CD4-positive, alpha-beta T cell treated with Interleukin-17A for 1 hour (primary cell): ENCODE measurements at places on chromosomes 16 and 17.

DNA sequence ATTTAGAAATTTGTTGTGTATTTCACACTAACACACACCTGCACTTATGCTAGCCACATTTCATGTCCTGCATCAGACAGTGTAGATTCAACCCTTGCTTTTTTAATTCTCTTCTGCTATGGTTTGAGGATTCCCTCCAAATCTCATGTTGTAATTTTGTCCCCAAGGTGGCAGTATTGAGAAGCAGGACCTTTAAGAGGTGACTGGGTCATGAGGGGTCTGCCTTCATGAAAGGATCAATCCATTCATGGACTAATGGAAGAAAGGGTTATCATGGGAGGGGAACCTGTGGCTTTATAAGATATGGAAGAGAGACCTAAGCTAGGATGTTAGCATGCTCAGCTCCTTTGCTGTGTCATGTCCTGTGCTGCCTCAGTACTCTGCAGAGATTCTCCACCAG, 1032.2 kb downstream of the CDH11 start:
- no peak for DNase-seq

DNA sequence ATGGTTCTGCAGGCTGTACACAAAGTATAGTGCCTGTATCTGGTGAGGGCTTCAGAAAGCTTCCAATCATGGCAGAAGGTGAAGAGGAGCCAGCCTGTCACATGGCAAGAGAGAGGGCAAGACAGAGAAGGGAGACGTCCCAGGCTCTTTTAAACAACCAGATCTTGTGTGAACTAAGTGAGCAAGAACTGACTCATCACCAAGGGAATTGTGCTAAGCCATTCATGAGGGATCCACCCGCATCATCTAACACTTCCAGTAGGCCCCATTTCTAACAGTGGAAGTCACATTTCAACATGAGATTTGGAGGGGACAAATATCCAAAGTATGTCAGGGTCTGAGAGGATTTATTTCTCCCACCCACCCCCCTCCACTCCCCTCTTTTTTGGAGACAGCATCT, 56.2 kb upstream of the ELAC2 start:
- no peak for DNase-seq

- DNase-seq: no peak
Observed at GRCh38 chr16:1180549-1181403, 27.9 kb downstream of the CACNA1H start.

GRCh38 chr17:61361084-61361483, 38.6 kb upstream of the TBX2 start:
- no peak for DNase-seq

- DNase-seq: peak; percentile 79
Observed at GRCh38 chr17:17751489-17752088, 70.3 kb downstream of the RAI1 start.

GRCh38 chr16:59864981-59865666, 1131.0 kb upstream of the GOT2 start:
- no peak for DNase-seq

GRCh38 chr17:48678141-48678971, 44.0 kb downstream of the PRAC1 start:
- DNase-seq: peak; percentile 66

- no peak for DNase-seq
Observed at GRCh38 chr16:81647527-81647926, 131.6 kb upstream of the PLCG2 start.

- no peak for DNase-seq
Observed at GRCh38 chr17:64196601-64197000, 66.5 kb downstream of the TEX2 start.

GRCh38 chr17:74738051-74738996, 1.3 kb downstream of the RAB37 start:
- DNase-seq: peak; percentile 85

GRCh38 chr16:70465999-70466804, 11.8 kb downstream of the FCSK start:
- DNase-seq: no peak

DNA sequence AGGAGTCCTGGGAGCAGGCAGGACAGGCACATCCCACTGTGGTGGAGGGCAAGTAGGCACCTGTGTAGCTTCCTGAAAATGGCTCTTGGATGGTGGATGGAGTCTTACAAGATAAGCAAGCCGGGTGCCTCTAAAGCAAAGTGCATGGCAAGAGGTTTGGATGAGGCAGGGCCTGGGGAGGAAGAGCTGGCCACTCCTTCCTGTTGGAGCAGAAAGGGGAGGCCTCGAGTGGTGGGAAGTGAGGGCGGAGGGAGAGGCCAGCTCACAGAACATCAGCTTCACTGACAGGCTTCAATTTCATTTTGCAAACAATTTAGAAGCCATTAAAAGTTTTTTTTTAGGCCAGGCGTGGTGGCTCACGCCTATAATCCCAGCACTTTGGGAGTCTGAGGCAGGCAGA, 31.0 kb downstream of the CD300A start:
- DNase-seq: no peak

DNA sequence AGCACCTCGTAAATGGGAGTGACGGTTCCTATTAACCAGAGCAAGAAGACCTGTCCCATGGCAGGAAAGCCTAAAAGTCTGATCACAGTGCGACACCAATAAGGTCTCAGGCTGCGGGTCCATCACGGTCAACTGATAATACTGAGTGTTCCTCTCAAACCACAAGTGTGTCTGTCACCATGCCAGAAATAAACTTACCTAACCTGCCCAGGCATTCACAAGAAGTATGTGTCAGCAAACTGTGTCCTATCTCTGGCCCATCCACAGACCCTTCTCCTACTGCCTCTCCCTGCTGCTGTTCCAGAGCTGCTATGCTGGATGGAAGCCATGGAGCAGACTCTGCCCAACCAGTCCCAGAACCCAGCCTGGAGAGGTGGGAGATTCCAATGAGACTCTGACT, 73.5 kb downstream of the ZNF423 start:
- no peak for DNase-seq

GRCh38 chr17:82112914-82113311, 14.9 kb upstream of the FASN start:
- DNase-seq: no peak

GRCh38 chr17:45147581-45148182, 593 bp upstream of the HEXIM1 start:
- DNase-seq: peak; percentile 92

DNA sequence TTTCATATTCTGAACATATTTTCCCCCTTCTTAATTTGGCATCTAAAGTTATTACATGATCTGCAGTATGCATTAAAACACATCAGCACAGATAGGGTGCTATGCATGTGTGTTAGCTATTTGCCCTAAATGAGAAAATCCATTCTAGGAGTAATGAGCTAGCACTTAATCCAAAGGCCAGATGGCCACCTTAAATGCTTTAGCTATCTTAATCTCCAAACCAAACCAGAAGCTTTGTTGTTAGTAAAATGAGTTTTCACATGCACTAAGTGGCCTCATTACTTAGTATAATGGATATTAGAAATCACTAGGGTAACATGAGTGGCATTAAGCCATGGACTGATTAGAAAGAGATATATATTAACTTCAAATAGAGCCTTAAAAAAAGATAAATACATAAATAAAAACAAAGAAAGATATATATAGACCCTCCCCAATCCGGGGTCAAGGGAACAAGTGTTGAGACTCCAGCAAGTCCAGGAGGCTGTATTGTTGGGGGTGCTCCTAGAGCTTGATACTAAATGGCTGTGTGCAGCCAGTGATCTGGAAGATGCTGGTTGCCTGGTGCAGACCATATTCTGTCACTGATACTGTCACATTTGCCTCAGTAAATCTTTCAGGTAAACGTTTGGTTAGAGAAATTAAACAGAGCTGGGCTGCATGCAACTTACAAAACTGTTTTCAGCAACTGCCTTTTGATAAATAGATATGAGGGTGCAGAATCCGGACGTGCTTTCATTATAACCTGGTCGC, 67.3 kb downstream of the MYH10 start:
- no peak for DNase-seq

DNA sequence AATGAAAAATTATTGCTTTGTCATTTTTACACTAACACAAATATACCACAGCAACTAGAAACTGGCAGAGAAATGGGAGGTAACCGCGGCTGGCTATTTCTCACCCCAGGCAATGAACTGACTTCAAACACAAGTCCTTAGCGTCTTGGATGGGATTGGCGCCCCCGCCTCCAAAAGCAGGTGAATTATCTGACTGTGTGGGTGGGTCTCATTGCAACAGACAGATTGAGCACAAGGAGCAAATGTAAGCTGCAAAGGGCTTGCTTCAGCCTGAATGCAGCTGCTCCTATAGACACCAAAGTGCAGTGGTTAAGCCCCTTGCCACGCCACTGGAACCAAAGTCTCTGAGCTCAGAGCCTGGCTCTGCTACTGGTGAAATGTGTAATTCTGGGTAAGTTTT, 225.0 kb downstream of the XYLT1 start:
- DNase-seq: no peak

DNA sequence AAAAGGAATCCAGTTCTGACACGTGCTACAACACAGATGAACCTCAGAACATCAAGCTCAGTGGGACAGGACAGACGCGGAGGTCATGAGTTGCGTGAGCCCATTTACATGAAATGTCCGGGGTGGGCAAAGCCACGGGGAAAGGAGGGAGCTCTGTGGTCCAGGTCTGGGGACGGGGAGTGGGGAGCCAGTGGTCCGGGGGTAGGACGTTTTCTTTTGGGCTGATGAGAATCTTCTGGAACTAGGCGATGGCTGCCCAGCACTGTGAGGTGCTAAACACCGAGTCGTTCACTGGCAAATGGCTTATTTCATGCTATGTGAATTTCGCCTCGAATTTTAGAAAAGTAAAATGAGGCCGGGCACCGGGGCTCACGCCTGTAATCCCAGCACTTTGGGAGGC, 2.6 kb upstream of the LMF1 start:
- DNase-seq: no peak

- no peak for DNase-seq
Observed at GRCh38 chr17:16942141-16943031, 29.5 kb downstream of the TNFRSF13B start.

GRCh38 chr16:82331974-82332750, 162.1 kb upstream of the MPHOSPH6 start:
- no peak for DNase-seq

- no peak for DNase-seq
Observed at GRCh38 chr16:53664724-53665345, 38.8 kb downstream of the RPGRIP1L start.

DNA sequence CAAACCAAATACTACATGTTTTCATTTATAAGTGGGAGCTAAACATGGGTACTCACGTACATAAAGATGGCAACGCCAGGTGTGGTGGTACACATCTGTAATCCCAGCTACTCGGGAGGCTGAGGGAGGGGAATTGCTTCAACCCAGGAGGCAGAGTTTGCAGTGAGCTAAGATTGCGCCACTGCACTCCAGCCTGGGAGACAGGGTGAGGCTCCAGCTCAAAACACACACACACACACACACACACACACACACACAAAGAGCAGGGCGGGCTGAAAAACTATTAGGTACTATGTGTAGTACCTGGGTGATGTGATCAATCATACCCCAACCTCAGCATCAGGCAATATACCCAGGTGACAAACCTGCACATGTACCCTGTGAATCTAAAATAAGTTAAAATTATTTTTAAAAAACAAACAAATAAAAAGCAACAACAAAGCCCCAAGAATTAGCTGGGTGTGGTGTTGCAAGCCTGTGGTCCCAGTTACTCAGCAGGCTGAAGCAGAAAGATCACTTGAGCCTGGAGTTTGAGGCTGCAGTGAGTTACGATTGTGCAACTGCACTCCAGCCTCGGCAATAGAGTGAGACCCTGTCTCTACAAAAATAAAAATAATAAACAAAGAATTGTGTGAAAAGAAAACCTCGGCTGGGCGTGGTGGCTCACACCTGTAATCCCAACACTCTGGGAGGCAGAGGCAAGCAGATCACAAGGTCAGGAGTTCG, 11.9 kb upstream of the FAAP100 start:
- no peak for DNase-seq

DNA sequence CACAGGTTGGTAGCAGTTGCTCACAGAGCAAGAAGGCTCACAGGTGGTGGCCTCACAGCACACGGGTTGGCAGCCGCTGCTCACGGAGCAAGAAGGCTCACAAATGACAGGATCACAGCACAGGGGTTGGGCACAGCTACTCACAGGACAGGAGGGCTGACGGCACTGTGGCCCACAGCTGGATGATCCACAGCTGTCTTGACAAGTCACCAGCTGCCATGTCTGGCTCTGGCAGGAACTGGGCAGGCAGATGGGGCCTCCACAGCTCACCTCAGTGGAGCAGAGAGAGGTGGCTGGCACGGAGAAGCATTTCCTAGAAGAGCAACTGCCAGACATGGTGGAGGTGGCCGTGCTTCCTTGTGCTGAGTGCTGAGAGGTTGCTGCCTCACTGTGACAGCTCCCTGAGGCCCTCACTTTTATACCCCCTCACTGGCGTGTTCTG, at the start of gene KRTAP16-1:
Gene KRTAP16-1 (minus strand): TSS at position 392 of the 442 bp plus-strand sequence. CDS start 56 bp downstream, at position 336.
- DNase-seq: no peak

DNA sequence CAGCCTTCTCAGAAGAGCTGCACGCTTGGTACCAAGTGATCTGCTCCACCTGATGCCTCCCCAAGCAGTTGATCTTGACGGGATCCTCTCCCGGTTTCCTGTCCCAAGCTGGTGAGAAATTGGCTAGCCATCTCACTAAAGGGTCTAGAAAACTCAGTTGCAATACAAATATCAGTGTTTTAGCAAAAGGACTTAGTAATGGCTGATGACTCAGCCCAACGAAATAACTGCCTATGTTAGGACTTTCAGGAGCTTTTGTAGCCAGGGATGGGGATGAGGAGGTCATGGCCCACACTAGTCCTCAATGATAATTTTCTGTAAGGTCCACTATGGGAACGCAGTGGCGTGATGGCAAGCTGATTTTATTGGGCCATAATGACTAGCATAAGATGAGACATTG, 23.3 kb upstream of the ENGASE start:
- DNase-seq: no peak

DNA sequence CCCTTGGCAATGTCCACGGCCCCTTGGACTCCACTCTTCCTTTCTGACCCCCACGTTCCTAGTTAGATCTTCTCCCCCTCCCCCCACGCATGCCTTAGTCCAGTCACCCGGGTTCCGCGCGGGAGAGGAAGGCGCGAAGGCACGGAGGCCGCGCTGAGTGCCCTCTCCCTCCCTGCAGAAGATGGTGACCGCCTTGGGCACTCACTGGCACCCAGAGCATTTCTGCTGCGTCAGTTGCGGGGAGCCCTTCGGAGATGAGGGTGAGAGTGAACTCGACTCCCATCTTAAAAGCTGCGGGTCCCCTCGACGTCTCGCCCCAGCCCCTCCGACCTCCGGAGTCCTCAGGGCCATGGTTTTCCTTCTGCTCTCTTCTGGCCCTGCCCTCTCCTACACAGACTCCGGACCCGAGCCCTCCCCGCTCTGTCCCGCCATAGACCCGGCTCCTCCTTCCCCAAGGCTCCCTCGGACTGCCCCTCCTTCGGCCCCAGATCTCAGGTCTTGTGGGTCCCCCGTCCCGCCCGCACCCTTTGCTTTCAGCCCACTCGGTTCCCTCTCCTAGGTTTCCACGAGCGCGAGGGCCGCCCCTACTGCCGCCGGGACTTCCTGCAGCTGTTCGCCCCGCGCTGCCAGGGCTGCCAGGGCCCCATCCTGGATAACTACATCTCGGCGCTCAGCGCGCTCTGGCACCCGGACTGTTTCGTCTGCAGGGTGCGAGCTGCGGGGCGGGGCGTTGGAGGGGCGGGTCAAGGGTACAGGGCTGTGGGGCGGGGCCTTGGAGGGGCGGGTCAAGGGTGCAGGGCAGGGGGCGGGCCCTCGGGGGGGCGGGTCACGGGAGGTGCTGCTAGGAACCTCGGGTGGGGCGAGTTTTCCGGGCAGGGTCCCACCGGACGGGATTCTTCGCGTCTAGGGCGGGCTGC, 4.6 kb downstream of the TGFB1I1 start:
- DNase-seq: peak; percentile 91

GRCh38 chr17:19579867-19580565, 46.4 kb downstream of the SLC47A1 start:
- no peak for DNase-seq
